ENCODE measurements at places on chromosomes 4 and X.

GRCh38 chr4:101014417-101014816 is 332.9 kb downstream of the PPP3CA start:
- DNase-seq, result no peak

DNA sequence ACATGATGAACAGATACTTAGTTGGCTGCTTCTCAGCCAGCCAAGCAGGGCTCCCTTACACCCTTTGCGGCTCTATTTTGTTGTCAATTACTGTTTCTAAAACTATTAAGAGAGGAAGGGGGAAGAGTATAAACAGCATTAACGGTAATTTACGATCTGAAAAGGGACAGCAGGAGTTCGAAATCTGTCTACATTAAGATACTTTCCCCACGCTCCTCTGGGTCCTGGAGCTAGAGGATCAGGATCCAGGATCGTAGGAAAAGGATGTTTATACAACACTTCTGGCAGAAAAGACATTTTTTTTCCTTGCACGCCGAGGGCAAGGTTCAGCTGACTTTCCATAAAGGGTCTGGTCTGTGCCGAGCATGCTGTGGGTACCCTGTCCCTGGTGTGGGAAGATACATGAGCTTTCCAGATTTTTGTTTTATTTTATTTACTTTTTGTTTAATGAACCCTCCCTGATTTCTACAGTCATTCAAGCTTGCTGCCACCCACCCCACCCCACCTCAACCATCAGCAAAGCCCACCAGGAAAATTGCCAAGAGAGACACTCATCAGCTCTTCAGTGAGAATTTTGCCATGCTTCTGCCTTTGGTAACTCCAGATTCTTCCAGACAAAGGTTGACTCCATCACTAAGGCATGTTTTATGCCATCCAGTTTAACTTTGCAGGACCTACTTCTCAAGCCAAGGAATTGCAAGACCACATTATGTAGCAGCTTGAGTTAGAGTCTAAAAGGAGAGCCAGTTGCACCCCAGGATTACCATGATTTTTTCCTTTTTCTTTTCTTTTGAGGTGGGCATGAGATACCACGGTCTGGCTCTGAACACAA is 188.1 kb downstream of the QDPR start:
- peak; percentile 27 for DNase-seq

GRCh38 chr4:142850478-142850877 is 4.4 kb upstream of the INPP4B start:
- DNase-seq, result no peak

DNA sequence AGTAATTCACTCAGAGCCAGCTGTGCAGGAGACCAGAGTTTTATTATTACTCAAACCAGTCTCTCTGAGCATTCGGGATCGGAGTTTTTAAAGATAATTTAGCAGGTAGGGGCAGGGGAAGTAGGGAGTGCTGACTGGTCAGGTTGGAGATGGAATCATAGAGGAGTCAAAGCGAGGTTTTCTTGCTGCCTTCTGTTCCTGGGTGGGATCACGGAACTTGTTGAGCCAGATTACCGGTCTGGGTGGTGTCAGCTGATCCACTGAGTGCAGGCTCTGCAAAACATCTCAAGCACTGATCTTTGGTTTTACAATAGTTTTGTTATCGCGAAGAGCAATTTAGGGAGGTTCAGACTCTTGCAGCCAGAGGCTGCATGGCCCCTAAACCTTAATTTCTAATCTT is 63.6 kb downstream of the TRIM2 start:
- DNase-seq, result no peak

DNA sequence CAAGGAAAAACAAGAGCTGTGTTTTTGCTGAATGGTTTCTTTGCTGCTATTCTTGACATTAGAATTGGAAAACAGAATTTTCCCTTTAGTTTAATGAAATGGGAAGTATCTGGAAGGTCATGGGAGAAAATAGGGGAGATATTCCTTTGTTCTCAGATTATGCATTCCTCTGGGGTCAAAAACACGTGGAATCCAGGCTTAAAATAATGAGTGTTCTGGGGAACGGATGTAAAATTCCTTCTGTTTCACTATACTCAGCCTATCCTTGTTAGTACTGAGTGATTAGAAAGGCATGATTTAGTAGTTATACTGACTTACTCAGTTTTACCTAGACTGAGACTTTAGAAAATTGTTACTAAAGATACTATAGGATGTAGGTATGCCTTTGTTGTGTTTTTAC is 107.3 kb downstream of the ARHGAP10 start:
- DNase-seq, result no peak
